NCI-H524 (cell line): ENCODE measurements at places on chromosomes 1 and 21.
A peak's percentile ranks its signal among the peaks of the same experiment; 100 is the strongest.

GRCh38 chr1:201254625-201255478 is 28.5 kb upstream of the PKP1 start:
- DNase-seq = peak; percentile 7

DNA sequence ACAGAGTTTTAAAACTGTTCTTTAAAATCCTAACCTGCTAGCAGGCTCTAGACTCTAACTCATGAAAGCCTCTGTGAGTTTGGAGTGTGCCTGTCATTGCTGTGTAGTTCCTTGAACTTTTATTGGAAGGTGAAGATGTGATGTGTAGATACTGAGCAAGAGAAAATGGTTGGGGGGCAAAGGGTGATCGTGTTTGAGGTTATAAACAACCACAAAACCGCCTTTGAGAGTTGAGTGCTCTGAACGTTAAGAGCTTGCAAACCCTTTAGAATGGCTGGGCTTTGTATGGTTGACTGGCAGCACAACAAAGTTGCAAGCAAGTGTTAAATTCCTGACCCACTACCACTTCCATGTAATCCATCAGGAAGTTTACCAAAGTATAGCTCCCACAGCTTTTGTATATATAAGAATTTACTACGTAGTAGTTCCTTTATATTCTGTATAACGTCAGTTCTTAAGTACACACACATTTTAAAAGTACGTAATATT is 19.6 kb downstream of the BACE2 start:
- DNase-seq = no peak

- no peak for DNase-seq
These were observed 49.1 kb downstream of the DMAP1 start for GRCh38 chr1:44262414-44262813.

- DNase-seq = no peak
These were observed 28.2 kb downstream of the PKP1 start for GRCh38 chr1:201311356-201312011.

- peak; percentile 37 for DNase-seq
These were observed 9.1 kb upstream of the ATAD3B start for GRCh38 chr1:1462318-1462966.

- DNase-seq = no peak
These were observed 107.4 kb upstream of the ZBTB40 start for GRCh38 chr1:22344329-22344630.

DNA sequence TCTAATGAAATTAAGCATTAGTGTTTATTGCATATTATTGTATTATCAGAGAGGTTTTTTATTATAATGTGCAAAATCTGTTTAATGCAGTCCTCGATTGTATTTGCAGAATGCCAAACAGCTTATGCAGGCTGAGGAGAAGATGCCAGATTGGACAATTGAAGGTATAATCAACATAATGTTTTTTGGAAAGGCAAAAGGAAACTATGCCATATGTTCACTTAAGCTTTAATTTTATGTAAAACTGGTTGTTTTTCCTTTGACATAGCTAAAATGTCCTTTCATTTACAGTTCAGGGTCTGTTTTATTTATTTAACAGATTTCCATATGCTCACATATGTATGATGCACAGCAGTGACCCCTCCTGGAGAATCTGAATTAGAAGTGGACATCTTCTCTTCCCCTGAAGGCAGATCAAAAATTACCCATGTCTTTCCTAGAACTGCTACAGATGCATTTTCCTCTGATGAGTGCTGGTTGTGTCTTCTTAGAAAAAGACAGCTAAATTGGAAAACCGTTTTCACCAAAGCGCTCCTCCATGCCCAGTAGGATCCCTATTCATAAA is 143.5 kb upstream of the USH2A start:
- DNase-seq = peak; percentile 61

DNA sequence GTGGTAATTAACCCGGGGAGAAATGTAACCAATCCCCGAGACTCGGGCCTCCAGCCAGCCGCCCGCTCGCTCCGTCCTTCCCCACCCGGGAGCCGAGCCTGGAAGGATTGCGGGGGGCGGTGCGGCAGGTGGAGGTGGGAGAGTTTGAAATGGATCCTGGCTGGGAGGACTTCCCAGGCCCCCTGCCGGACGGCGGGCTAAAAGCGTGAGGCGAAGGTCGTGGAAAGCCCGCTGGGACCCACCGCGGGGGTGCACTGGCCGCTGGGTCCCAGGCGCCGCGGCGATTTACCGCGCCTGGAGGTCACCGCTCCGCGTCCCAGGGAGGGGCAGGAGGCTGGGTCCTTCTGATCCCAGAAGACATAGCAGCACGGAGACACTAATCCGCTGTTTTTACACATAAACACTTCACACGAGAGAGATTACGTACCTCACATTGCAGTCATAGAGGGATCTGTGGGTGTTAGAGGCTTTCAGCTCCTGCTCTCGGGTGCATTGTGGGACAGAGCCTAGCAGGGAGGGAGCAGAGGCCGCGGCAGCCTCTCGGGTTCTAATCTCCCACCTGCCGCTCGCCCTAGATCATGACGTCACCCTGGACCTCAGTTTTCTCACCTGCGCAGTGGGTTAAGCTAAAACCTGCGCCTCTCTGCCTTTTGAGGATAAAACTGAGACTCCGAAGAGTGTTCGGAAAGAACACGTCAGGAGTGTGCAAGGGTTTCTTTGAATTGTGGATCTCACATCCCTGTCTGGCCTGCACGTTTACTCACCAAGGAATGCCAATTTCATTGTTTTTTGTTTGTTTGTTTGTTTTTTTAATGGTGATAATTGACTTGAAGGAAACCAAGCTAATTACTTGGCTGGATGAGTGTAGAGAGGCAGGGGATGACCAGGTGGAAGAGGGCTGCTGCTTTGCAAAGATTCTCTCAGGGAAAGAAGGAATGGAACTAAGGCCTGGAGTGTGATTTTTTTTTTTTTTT is 17.1 kb upstream of the TMEM9 start:
- DNase-seq = peak; percentile 79

- DNase-seq = no peak
These were observed 306.3 kb upstream of the DUSP10 start for GRCh38 chr1:222048094-222048595.

DNA sequence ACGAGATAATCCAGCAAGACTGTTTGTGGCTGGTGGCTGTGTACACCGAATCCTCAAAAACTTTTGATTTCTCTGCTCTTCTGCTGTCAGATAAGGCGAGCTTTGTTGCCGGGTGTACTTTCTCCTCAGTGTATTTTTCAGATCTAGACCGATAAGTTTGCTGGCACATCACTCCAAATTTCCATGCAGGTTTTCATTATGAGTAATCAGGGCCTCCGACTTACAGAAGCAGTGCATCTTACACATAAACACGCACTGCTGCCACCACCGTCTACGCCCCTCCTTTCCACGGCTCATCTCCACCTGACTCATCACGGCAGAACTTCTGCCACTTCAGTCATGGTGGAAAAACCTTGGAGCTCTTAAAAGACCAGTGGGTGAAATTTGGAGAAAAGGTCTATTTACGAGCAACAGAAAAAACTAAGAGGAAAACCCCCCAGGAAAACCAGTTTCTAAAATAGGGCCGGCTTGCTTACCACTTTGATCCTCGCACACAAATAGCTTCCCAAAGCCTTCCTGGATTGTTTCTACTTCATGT is 7.7 kb downstream of the ZBTB21 start:
- DNase-seq = no peak

DNA sequence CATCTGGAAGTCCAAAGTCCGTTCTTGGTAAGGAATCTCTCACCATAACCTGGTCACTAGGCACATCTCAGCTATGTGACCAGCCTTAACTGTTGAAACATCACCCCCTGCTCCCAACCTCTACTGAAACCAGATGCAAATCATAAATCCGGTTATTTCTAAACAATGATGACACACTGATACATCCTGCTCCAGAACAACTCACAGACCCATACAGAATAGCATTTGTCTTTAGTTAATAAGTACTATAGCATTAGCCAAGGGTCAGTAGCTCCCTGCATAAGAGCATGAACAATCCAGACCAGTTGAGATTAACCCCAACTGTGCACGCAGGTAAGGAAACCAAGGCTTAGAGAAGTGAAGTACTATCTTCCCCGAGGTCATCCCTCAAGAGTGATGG is 38.0 kb upstream of the KCTD3 start:
- no peak for DNase-seq

DNA sequence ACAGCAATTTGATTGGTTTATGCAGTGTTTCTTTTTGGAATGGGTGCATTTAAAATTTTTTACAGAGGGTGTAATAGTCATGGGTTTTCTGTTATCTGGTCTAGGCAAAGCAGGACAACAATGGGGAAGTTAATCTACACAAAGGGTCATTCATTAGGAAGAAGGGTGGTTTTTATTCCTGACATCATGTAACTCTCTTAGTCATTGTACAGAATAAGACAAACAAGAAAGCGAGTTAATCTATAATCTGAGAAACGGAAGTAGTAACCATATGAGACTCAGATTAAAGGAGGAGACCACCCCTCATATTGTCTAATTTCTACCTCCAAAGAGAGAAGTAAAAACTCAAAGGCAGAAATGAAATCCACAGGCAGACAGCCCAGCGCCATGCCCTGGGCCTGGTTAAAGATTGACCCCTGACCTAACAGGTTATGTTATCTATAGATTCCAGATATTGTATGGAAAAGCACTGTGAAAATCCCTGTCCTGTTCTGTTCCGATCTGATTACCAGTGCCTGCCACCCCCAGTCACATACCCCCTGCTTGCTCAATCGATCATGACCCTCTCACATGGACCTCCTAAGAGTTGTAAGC is 10.5 kb upstream of the IFI6 start:
- no peak for DNase-seq

DNA sequence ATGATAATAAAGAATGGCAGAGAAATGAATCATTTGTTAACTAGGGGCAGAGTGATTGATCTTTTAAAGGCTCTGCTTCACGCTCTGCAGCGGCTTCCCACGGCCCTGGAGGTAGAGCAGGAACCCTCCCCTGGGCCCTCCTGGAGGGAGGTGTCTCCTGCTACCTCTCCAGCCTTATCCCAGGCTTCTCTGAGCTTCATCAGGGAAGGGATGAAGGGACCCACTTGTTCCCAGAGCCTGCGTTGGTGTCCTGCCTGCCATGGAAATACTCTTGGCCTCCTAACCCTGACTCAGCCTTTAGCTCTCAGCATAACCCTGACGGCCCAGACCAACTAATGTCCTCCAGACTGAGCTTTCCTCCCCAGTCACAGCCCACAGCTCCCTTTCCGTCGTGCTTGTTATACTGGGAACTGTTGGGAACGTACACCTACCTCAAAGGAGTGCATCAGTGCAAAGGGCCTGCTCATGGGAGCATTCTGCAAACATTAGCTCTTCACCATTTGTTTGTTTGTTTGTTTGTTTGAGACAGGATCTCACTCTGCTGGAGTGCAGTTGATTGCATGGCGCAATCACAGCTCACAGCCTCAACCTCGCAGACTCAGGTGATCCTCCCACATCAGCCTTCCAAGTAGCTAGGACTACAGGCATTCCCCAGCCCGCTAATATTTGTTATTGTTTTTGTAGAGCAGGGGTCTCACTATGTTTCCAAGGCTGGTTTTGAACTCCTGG is 17.4 kb upstream of the HNRNPU start:
- no peak for DNase-seq

- no peak for DNase-seq
These were observed 16.1 kb upstream of the AQP10 start for GRCh38 chr1:154304664-154305337.

DNA sequence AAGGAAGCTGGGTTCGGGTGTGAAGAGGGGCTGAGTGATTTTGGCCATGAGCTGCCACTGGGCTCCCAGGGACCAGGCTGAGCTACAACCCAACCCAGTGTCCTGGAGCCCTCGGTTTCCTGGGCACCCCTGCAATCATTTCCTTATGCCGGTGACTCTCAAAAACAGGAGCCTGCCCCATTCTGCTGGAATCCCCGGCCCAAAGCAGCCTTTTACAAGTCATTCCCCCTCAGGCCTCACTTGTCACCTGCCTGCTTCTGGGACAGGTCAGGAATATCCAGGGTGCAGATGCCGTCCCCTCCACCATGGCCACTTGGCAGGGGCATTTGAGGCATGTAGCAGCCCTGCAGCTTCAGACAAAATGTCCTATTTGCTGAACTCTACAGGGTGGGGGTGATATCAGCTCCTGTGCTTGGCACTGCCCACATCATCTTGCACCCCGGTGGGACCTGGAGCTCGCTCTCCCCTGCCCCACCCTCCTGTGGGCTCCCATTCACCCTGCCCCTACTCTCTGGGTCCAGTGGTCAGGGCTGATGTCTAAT is 30.0 kb downstream of the CDK18 start:
- no peak for DNase-seq
